ENCODE measurements at places on chromosomes 5 and 9.

GRCh38 chr5:168118042-168118668, 173.3 kb upstream of the WWC1 start:
- DNase-seq, result no peak

GRCh38 chr5:161544350-161544765, 2.2 kb downstream of the GABRB2 start:
- no peak for DNase-seq

GRCh38 chr5:132778129-132778528, 1.1 kb upstream of the SEPTIN8 start:
- no peak for DNase-seq

GRCh38 chr9:16268067-16268881, 602.2 kb downstream of the BNC2 start:
- no peak for DNase-seq

Data from activated CD4-positive, alpha-beta T cell treated with anti-CD3 and anti-CD28 coated beads for 4 hours (primary cell).